ENCODE measurements at places on chromosomes 6 and 20.

- peak; percentile 18 for DNase-seq
These were observed 1.3 kb downstream of the MAN1A1 start for GRCh38 chr6:119348096-119348747.

DNA sequence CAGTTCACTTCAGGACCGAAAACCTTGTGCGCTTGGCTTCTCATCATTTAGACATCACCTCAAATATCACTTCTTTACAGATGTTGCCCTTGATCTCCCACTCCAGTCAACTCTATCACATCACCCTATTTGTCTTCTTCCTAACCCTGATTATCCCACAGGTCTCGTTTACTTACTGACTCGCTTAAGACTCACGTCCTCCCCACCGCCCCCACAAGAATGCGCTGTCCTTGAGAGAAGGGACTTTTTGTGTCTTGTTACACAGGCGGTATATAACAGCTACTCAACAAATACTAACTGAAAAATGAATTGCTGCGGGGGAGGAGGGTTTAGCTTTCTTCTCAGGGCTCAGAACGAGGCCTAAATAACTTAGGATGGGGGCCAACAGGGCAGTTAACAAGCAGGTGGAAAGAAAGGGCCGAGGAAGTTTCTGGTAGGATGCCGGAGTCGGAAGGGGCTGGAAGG, 527 bp downstream of the TOMM34 start:
- peak; percentile 23 for DNase-seq

DNA sequence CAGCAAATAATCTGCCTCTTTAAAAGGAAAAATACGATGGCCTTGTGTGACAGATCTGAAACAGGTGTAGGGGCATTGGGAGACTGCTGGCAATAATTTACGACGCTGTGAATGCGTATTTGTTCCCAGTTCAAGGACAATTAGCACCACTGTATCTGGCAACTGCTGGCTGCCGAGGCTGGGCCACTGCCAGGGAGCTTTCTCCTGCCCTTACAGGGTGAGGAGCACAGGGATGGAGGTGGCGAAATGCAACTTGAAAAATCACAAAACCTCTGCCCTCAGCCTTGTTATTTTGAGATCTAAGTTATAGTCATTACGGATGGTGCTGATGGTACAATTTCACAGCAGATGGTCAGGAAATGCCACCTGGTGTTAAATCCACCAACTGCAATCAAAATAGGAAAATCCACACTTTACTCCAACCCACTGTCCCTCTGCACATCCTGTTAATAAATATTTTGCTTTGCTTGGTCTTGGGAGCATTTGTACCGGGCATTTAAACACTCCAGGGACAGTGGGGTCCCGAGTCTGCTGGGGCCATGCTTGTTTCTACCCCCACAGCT, 6.4 kb downstream of the MYLK4 start:
- DNase-seq, result no peak

- no peak for DNase-seq
These were observed 88.8 kb downstream of the PRSS35 start for GRCh38 chr6:83601119-83601518.

DNA sequence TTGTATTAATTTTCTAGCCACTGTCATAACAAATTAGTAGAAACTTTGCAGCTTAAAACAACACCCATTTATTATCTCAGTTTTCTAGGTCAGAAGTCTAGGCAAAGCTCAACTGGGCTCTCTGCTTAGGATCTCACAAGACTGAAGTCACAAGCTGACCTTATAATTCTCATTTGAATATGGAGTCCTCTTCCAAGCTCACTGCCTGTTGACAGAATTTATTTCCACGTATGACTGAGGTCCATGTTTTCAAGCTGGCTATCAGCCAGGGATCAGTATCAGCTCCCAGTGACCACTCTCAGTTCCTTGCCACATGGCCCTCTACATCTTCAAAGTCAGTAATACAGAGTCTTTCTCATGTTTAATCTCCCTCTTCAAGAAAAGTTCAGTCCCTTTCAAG, 11.7 kb upstream of the HLA-DQB2 start:
- DNase-seq, result no peak

- no peak for DNase-seq
These were observed 43.7 kb downstream of the VGLL2 start for GRCh38 chr6:117309069-117309468.

GRCh38 chr6:143074670-143075318, 14.1 kb downstream of the AIG1 start:
- no peak for DNase-seq

GRCh38 chr20:20303320-20303719, 64.6 kb upstream of the INSM1 start:
- DNase-seq, result no peak

DNA sequence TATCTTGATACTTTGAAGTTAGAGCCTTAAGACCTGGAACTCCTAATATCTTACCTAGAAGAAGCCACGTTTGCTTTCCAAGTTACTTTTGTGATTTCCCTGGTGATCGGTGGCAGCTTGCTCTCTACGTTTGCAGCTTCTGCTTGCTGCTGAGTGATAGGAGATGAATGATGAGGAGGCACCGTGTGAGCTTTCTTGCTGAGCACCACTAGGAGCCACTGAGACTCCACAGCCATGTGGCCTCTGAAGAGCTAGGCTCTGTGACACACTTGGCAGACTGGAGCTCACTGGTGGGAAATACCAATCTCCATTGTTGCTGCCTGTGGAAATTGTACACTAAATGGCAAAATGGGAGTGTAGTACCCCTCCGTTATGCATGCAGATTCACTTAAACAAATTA, 161.8 kb downstream of the IBTK start:
- no peak for DNase-seq
